ENCODE measurements at places on chromosomes 12 and 14. TPM values are rescaled to one million over a fixed set of nuclear protein-coding genes. Genes with fewer than 3 reads are reported as not detected.

The TCL1B gene
- not detected for total RNA-seq

The KRT6A gene
- total RNA-seq: not detected

DNA sequence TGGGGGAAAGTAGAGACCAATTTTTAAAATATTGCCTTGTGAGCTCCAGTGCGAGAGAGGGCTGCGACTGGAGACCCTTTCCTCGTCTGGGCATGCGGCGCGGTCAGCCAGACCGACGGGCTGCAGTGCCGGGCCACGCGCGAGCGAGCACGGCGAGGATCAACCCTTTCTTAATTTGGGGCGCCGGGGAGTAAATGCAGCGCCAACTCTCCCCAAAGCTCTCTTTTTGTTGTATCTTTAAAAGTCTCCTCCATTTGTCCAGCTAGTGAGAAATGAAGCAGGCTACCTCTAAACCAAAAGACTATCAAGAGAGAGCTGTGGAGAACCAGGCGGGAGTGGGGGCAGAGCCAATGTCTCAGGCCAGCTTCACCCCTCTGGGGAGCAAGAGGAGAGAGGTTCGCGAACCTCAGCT, 1.4 kb downstream of the SIX1 start:
- DNase-seq: no peak

DNA sequence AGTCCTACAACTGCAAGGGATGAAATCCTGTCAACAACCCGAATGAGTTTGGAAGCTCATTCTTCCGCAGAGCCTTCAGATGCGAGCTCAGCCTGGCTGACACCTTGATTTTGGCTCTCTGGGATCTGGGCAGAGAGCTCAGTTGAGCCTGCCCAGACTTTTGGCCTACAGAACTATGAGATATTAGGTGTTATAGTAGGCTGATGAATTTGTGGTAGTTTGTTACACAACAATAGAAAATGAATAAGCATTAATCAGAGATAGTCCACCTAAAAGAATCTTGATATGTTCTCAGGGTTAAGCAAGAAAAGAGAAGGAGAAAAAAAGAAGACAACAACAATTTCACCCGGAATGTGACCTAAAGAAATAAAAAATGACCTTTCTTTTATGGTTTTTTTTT, 30.4 kb upstream of the GZMB start:
- DNase-seq: no peak

GRCh38 chr12:113462117-113462774, 9.4 kb downstream of the LHX5 start:
- peak; percentile 52 for DNase-seq

DNA sequence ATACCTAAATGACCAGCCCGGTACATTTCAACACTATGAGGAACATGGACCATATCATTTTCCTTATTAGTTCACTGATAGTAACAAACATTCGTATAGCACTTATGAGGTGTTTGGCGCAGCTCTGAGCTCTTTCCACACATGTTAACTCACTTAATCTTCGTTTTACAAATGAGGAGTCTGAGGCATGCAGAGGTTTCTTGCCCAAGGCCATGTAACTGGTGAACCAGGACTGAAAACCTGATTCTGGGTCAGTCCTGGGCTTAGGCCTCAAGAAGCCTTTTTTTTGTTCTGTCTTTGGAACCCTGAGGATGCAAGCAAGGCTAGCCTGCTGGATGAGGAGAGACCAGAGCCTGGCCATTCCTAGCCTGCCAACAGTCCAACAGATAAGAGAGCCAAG, 55.0 kb downstream of the C14orf132 start:
- no peak for DNase-seq

GRCh38 chr12:48779869-48780268, 9.0 kb downstream of the ADCY6 start:
- DNase-seq: peak; percentile 65
